ENCODE measurements at places on chromosomes 2 and 18.

DNA sequence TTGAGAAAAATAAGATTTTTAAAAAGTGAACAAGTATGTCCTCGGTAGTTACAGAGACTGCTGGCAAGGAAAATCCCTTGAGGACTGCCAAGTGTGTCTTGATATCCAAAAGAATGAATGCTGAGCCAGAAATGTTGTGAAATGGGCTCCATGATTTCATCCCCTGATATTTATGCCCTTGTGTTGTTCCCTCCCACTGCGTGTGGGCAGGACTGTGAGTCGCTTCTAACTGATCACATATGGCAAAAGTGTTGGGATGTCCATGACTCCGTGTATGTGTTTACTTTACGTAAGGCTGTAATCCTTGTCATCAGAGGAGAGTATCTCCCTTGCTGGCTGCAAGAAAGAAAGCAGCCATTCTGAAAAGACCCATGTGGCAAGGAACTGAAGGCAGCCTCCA is 285.1 kb downstream of the SS18 start:
- no peak for DNase-seq

- DNase-seq = no peak
Observed at GRCh38 chr2:69132960-69133590, 120.1 kb downstream of the ANTXR1 start.

- DNase-seq = no peak
Observed at GRCh38 chr18:53937037-53937436, 287.4 kb downstream of the MBD2 start.

- no peak for DNase-seq
Observed at GRCh38 chr2:36438449-36438977, 82.9 kb downstream of the CRIM1 start.

DNA sequence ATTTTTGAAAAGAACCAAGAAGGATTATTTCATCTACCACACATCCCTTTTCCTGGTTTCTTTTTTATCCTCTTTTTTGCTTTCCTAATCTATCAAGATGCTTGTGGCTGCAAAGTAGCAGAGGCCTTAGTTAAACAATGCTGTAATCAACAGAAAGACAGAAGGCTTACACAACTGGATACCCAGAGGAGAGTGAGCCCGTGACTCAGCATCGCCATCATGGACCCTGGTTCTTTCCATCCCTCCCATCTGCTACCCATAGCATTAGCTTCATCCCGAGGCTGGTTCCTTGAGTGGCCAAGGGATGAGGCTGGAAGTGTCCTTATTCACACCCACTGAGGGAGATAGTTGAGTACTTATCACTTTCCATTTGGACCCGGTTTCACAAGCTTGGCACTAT is 7.5 kb upstream of the HAAO start:
- DNase-seq = no peak

GRCh38 chr18:8730080-8730827 is 24.9 kb downstream of the MTCL1 start:
- no peak for DNase-seq

- DNase-seq = no peak
Observed at GRCh38 chr18:5370332-5370731, 74.8 kb upstream of the ZBTB14 start.

DNA sequence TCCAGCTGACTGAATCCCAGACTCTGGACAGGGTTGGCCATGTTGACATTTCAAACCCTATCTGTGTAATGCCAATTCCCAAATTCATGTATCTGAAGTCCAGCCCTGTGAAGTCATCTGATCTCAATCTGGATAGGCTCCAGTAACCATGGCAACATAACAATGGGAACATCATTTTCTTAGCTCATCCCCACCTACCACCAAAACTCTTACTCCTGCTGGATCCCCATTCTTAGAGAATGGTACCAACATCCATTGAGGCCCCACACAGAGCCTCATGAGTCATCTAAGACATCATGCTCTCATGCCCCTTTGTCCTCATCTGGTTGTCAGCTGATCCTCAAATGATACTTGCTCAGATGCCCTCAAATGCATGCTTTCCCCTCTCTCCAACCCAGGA is 58.9 kb upstream of the TEX51 start:
- DNase-seq = no peak

GRCh38 chr18:39751921-39752320 is 2186.3 kb upstream of the CELF4 start:
- DNase-seq = no peak

DNA sequence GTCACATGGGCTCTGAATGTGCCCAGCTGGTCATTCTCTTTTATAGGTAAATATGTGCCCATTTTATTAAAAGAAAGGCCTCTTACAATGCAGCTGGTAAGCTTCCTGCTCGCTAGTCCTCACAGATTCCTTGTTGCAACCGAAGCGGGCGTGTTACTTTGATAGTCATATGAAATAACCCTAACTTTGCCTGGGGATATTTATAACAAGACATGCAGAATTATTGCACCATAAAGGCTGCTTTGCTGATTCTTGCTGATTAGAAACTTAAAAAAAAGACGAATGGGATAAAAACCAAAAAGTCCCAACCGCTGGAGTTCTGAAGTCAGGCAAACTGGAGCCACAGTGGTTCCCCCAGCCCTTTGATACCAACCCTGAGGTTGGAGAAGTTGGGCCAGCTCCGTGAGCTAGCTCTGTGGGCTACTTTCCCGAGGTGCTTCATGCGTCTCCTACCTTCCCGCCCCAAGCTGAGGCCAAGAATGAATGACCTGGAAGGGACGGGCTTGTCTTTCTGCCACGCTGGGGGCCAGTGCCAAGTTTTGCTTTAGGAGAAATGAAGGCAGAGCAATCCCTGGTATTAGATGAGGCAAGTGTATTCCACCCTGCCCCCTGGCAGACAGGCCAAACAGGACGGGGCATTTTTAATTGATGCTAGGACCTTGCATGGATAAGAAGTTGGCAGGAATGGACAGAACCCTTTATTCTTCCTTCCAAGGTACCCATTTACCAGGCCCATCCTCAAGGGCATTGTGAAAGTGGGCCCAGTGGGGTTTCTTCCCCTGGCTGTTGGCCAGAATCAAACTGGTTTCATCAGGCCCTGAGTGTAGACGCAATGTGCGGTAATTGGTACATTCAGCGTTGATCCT is 140.4 kb downstream of the KCTD1 start:
- DNase-seq = no peak

DNA sequence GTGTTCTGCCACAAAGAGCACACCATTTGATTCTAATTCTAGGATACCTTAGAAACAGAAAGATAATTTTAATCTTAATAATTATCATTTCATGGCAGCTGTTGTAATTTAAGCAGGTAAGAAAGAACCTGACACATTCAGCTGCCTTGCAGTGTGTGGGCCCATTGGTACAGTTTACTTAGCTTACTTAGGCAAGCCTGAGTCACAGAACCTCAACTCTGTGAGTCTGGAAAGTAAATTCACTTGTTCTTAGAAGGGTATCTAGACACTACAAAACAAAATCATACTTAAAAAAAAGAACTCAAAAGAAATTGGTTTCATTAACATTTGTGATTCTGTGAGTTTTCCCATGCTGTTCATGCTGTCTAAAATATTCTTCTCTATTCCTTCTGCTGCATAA is 956.3 kb upstream of the SLC39A10 start:
- no peak for DNase-seq

DNA sequence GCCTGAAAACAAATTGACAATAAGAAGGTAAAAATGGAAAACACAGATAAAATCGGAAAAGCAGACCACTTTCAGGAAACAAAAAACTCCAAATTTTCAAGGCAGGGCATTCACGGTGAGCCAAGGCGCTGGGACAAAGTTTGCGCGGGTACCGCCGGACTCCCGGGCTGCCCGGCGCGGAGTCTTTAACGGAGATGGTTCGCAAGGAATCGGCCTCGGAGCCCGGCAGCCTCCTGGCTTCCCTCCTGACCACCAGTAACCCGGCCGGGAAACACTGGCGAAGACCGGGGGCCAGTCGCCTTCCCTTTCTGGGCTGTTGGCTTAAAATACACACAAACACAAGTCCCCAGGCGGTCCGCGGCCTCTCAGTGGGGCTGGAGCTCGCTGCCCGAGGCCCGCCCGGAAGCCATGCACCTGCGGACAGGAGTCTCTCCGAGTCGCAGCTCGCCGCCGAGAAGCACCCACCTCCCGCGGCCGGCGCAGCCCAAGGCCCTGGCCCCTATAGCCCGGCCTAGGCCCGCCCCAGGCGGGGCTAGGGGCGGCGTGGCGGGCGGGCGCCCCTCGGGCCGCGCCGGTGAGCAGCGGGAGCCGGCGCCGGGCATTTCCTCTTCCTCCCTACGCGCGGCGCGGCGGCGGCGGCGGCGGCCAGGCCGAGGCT is 622 bp upstream of the KCMF1 start:
- no peak for DNase-seq

GRCh38 chr18:3347286-3347803 is 85.4 kb downstream of the MYL12B start:
- no peak for DNase-seq

DNA sequence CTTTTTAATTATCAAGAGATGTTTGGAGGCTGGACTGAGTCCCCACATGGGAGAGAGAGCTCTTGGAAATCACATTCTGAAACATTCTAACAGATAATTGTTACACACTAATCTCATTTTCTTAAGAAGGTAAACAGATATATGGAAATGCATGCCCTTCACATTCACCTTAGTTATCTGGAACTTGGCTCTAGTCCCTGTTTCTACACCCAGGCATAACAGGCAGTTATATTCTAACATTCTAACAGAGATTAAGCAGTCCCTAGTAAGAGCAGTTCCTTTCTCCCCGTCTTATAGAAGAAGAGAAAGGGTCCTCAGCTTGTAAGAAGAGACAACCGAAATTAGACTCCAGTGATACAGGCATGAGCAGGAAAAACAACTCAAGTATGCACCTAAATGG is 385.4 kb downstream of the SOX11 start:
- no peak for DNase-seq

GRCh38 chr2:151409601-151410484 is at the start of gene RIF1:
TSS of gene RIF1 (plus strand) at chr2:151409902. CDS start at chr2:151410424, 522 bp downstream.
- peak; percentile 78 for DNase-seq

GRCh38 chr2:98839292-98839691 is 96.7 kb downstream of the CRACDL start:
- no peak for DNase-seq

DNA sequence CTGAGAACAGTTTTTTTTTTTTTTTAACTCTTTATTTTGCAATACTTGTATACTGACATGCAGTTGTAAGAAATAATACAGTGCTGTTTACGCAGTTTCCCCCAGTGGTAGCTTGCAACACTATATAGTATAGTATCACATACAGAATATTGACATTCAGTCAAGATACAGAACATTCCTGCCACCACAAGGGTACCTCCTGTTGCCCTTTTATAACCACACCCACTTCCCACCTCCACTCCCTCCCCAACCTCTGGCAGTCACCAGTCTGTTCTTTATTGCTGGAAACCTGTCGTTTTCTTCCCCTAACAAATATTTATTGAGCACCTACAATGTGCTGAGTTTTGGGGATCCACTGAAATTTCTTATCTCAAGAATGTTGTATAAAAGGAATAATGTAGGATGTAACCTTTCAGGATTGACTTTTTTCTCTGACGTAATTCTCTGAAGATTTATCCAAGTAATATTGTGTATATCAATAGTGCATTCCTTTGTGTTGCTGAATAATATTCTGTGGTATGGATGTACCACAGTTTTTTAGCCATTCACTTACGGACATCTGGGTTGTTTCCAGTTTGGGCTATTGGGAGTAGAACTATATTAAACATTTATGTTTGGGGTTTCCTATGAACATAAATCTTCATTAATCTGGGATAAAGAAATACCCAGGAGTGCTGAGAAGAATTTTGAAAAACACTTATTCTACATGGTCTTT is 51.4 kb upstream of the EML6 start:
- DNase-seq = no peak

- DNase-seq = no peak
Observed at GRCh38 chr2:121345887-121346286, 60.9 kb upstream of the TFCP2L1 start.

DNA sequence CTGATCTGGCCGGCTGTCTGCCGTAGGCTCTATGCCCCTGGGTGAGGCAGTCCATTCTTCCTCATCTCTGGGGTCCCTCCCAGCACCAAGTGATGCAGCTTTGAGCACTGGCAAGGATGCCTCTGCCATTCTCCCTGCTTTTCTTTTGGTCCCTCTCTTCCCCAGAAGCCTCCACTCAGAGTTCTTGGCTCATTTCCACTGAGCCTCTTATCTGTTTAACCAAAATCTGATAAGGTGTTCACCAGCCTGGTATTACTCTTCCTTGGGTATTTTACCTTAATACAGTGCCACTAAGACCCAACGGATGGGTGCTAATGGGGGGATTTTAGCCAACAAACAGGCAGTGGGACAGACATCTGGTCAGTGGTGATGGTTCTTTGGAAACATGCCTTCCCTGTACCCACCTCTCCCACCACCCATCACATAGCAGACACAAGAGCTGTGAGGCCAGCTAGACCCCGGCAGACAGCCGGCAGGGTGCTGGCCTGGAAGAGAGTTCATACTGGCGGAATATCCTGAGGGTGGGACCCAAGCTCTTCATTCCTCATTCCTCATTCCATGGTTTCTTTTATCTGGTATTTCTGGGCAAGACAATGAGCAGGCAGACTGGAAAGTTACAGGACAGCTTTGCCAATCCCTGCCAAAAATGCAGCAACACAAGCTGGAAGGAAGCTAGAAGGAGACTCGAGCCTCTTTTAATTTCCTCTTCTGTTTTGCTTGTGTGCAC is 34.6 kb downstream of the ZBTB7C start:
- no peak for DNase-seq

GRCh38 chr18:31683106-31683505 is 1.3 kb downstream of the B4GALT6 start:
- DNase-seq = no peak

GRCh38 chr2:97728091-97728731 is 14.8 kb downstream of the ZAP70 start:
- DNase-seq = no peak

GRCh38 chr2:190328573-190329147 is 9.0 kb upstream of the HIBCH start:
- no peak for DNase-seq

GRCh38 chr2:2793925-2794560 is 463.0 kb upstream of the MYT1L start:
- no peak for DNase-seq

GRCh38 chr2:33522576-33522975 is 46.1 kb downstream of the RASGRP3 start:
- DNase-seq = no peak

DNA sequence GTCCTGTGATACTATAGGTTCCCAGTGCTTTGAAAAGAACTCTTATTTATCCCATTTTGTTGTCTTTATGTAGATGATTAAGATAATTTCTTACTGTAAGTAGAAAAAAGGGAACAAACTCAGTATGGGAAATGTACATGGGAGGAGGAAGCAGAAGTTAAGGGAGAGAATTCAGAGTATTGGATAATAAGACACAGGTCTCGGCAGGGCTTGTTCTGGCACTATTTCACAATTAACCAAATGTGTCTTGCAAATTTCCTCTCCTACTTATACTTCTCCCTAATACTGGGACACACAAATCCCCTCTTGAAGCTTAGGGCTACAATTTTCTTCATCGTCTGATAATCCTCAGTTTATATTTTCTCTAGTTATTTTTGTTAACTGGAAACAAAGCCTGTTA is 744.0 kb downstream of the ADCYAP1 start:
- no peak for DNase-seq

DNA sequence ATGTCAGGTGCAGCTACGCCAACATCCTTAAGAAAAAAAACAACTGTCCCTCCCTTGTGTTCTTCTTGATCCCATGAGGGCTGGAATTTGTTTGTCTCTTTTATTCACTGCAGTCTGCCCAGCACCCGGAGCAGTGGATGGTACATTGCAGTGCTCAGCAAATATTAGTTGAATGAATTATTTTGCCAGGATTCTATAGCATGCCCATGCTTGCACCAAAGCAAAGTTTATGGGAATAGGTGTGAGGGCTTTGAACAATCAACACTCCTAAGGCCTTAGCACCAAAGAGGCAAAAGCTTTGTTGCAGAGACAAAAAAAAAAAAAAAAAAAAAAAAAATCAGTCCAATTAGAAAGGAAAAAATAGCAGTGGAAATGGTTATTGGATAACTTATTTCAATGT is 28.7 kb upstream of the DCC start:
- DNase-seq = no peak
